ENCODE measurements at places on chromosomes 7 and 10.

GRCh38 chr10:62077330-62078015 is 176.0 kb downstream of the ARID5B start:
- no peak for DNase-seq

- no peak for DNase-seq
Observed at GRCh38 chr10:100291356-100291755, 4.9 kb upstream of the BLOC1S2 start.

- DNase-seq: no peak
Observed at GRCh38 chr10:133277277-133277992, 767 bp upstream of the ADAM8 start.

- DNase-seq: no peak
Observed at GRCh38 chr10:52217531-52217930, 96.5 kb upstream of the DKK1 start.

GRCh38 chr10:48682265-48682664 is 2.4 kb upstream of the WDFY4 start:
- DNase-seq: no peak

- no peak for DNase-seq
Observed at GRCh38 chr7:47636433-47637175, 54.7 kb upstream of the TNS3 start.

GRCh38 chr7:142177869-142178268 is 66.4 kb downstream of the MGAM2 start:
- DNase-seq: no peak

GRCh38 chr7:121404348-121404747 is 8.2 kb upstream of the FAM3C start:
- no peak for DNase-seq

DNA sequence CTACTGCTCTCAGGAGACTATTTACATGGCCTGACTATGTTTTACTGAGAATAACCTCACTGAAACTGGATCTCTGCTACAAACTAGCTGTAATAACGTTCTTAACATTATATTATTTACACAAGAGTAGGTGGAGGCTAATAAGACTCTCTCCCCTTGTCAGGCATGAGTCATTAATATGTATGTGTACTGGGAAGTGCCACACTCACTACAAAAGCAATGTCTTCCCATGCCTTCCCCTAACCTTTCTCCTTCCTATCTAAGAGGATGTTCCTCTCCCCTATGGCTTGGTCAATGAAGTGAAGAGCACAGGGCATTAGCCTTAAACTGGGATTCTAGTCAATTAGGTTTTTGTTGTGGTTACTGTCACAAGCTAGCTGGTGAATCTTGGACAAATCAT is 147.9 kb downstream of the DGKB start:
- DNase-seq: no peak

- no peak for DNase-seq
Observed at GRCh38 chr7:72430531-72430930, 18.4 kb upstream of the CALN1 start.

DNA sequence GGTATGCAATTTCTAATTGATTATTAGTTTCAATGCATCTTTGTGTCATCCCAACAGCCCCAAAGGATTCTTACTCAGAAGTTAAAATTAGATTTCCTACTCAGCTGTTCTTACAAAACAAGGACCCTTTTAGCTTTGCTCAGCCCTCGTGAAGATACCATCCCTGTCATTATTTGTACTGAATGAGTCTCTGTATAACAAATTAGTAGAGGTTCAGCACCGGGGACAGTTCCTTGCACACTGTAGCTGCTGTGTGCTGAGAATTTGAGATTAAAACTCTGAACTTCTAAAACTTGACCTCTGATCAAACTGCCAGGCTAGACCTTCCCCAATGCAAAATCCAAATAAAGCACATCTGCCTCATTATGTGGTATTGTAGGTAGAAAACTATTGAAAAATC is 299.1 kb downstream of the LHFPL3 start:
- DNase-seq: no peak

- DNase-seq: no peak
Observed at GRCh38 chr7:30956704-30957103, 7.0 kb upstream of the GHRHR start.

DNA sequence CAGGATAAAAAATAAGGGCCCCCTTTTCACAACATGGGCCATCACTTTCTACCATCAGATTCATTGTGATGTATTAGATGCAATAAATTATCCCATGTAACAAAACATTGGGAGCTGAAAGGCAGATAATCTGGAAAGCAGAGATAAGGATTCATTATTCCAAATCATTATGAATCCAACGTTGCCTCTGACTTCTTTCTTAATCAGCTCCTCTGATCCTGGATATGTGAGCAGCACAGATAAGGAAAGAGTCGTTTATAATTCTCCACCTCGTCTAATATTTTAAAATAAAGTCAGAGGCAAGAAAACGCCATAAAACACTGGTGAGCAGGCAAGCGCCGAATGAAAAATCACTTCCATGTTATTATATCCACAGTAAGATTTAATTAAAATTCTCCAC is 13.8 kb upstream of the GATA3 start:
- DNase-seq: no peak

GRCh38 chr10:132444877-132445351 is 47.9 kb downstream of the PWWP2B start:
- DNase-seq: no peak

DNA sequence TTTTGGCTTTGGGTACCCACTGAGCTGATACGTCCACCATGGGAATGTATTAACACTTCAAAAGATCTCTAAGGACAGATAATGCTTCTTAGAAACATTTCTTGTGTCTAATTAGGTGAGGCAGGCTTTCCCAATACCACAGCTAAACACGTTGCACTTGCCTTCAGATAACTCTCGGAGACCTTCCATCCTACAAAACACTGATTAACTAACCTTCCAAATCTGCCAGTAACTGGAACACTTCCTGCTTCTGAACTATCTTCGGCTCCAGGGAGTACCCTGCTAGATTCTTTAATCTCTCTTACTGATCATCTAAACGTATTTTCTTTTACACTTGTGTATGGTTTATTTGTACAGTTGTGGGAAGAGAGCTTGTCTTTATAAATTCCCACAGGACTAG is 1.1 kb upstream of the WNT16 start:
- no peak for DNase-seq

- DNase-seq: no peak
Observed at GRCh38 chr7:75565132-75565837, 73.2 kb downstream of the SPDYE5 start.

DNA sequence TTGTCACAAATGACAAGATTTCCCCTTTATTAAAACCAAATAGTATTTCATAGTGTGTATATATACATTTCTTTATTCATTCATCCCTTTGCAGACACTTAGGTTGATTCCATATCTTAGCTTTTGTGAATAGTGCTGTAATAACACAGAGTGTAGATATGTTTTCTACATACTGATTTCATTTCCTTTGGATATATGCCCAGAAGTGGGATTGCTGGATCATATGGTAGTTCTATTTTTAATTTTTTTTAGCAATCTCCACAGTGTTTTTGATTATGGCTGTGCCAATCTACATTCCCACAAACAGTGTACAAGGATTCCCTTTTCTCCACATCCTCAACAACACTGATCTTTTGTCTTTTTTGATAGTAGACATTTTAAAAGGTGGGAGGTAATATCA is 46.4 kb downstream of the CSTF2T start:
- DNase-seq: no peak

DNA sequence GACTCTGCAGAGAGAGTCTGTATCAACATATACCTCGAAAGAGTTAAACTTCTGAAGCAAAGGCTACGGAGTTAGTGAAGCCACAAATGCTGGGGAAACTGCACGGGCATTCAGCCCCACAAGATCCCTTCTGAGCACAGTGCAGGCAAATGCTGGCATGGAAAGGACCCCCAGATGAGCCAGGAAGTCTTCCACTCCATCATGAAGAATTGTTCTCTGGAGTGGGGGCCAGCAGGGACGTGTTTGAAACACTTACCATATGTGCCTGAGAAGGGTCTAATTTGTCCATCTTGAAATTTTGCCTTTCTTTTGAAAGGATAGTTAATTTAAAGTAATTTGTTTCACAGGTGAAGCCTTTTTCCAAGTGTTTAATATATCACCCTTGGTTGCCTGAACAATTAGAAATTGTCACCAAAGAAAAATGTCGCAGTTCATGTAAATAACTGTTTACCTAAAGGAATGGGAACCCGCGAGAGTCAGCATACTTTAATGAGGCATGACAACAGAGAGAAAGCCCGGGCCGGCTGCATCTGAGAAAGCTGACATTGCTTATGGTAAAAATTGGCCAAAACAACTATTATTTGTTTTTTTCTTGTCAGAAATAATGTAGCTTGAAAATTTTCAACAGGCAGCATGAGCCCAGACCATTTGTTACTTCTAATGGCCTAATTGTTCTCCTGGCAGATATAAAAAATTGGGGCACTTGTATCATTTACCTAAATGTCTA is 287.6 kb upstream of the MGMT start:
- DNase-seq: no peak

- DNase-seq: no peak
Observed at GRCh38 chr10:86981716-86982115, 13.4 kb downstream of the ADIRF start.

GRCh38 chr10:48289501-48290238 is 15.2 kb upstream of the FRMPD2 start:
- DNase-seq: no peak

DNA sequence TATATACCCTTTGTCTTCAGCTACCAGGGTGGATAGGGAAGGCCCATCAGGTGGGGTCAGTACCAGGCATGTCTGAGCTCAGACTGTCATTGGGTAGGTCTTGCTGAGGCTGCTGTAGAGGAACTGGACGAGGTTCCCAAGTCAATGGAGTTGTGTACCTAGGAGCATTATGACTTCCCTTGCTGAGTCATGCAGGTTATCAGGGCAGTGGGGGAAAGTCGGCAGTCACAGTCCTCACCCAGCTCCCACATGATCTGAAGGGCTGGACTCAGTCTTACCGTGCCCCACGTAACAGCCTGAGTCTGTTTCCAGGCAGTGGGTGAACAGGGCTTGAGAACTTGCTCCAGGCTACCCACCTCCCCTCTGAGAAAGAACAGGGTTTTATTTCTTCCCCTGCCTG is 260.8 kb upstream of the COBL start:
- DNase-seq: no peak

DNA sequence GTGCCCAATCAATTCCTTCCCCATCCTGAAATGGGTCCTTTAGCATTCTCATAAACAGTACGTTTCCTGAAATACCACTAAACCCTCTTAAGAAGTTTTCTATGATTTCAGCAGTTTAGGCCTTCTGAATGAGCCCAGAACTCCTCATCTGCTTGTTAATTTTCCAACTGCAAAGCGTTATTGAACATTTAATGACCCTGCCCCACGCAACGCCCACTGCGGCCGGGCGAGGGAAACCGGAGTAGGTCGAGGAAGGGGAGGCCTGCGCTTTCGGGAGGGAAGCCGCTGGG is 608 bp upstream of the UBN2 start:
- no peak for DNase-seq

- DNase-seq: no peak
Observed at GRCh38 chr10:119448628-119449584, 93.6 kb downstream of the RGS10 start.

- no peak for DNase-seq
Observed at GRCh38 chr10:129386415-129387257, 80.4 kb upstream of the MGMT start.

DNA sequence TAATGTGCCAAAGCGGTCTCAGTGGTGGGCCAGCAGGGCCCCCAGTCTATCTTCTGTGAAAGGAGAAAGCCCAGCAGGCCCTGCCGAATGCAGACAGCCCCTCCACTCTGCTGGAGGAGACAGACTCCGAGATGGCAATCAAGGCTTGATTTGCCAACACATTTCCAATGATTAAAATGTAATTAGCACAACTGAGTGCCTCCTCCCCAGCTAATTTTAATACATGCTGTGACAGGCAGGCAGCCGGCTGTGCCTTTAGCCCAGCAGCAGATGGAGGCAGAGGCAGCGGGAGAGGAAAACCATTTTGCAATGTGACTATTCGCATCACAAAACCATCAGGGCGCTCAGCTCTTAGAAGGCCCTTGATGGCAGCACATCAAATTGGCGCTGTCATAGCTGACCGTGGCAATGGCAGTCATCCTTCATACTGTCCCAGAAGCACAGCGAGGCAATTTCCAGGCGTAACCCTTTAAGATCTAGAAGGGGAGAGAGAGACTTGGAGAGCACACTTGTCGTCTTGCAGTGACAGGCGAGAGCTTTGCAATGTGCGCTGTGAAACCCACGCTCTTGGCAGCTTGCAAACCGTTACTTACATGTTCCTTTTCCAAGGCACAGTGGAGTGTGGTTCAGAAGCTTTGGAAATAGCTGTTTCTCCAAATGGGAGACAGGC is 714.8 kb upstream of the GALNT17 start:
- DNase-seq: no peak

- no peak for DNase-seq
Observed at GRCh38 chr7:46810986-46811385, 770.9 kb downstream of the TNS3 start.

GRCh38 chr7:115216652-115217051 is 294.8 kb downstream of the MDFIC start:
- no peak for DNase-seq

DNA sequence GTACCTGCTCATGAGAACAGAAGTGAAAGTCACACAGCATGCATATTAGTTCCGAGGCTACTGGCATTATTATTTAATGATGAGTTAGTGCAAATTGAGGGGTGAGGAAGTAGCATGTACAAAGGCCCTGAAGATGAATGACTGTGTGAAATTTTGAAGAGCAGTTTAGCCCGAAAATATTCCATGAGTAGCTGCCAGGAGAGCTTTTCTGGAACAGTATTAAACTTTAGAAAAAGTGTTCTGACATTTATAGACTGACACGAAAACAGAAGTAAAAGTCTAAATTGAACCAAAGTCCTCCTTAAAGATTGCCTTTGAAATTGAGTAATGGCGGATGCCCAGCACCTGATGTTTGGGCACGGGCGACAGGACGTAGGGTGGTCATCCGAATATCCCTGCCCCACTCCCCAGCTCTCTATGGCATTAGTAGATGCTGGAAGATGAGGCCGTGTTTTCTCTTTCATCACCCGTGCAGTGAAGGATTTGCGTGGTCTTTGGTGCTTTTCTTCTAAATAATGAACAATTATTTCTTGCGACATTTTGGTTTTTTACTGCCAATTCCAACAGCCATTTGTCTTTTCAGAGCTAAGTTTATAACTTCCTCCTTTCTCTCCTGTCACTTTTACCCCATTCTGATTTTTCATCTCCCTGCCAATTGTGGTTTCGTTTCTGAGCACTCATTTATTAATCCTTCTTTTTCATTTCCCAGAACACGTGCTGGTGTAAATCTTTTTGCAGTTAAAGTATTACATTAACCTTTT is 192.6 kb downstream of the MGMT start:
- no peak for DNase-seq

DNA sequence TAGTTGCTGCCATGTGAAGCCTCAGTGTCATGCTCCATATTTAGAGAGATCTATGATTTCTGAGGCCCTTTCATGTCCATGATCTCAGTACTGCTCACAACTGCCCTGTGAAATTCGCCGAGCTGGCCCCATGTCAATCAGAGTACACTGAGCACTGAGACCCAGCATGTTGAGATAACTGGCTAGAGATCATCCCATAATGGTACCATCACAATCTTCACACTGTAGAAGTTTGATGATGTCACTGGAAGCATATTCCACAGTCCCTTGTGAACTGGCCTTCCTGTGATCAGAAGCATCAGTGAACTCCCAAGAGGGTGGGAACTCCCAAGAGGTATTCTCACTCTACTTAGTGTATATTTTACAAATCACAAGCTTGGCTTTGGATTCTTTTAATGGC is 116.0 kb downstream of the EGFR start:
- no peak for DNase-seq
